Esophagus muscularis mucosa (tissue), 4 donors: ENCODE measurements at places on chromosomes 12 and 14. TPM values are rescaled to one million over a fixed set of nuclear protein-coding genes. Genes with fewer than 3 reads are reported as not detected.

- no peak overlapping the region for H3K4me3 ChIP-seq
- H3K27ac ChIP-seq = no peak overlapping the region
- H3K36me3 ChIP-seq = no peaks in the 10 kb centered on the region
- no peaks in the 10 kb centered on the region for H3K4me1 ChIP-seq
- no peaks in the 10 kb centered on the region for H3K27me3 ChIP-seq
- DNase-seq = no peak
These were observed 7.6 kb upstream of the VASH1 start for GRCh38 chr14:76753541-76754198.

DNA sequence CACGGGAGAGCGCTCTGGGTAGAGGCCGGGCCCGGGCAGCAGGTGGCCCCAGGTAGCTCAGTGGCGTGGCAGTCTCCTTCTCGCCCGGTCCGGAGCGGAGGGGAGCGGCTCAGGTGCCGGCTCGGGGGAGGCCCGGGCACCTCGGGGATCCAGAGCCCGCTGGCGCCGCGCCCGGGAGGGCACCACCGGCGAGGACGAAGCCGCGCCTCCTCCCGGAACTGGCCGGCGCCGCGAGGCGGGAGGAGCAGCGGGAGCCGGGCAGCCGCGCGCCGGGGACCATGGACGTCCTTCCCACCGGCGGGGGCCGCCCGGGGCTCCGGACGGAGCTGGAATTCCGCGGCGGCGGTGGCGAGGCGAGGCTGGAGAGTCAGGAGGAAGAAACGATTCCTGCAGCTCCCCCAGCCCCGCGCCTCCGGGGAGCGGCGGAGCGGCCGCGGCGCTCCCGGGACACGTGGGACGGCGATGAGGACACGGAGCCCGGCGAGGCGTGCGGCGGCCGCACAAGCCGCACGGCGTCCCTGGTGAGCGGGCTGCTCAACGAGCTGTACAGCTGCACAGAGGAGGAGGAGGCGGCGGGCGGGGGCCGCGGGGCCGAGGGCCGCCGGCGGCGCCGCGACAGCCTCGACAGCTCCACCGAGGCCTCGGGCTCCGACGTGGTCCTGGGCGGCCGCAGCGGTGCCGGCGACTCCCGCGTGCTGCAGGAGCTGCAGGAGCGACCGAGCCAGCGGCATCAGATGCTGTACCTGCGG lies 21.5 kb upstream of the GNS start:
- no peak for DNase-seq
- H3K4me3 ChIP-seq = peak overlapping the region; percentile 77
- no peaks in the 10 kb centered on the region for H3K36me3 ChIP-seq
- peaks cover 21% of the 10 kb centered on the region for H3K4me1 ChIP-seq
- peaks cover 28% of the 10 kb centered on the region for H3K27me3 ChIP-seq
- no peak overlapping the region for H3K27ac ChIP-seq

KLHL33 gene
- total RNA-seq = 0.71 TPM

- no peaks in the 10 kb centered on the region for H3K4me1 ChIP-seq
- no peaks in the 10 kb centered on the region for H3K36me3 ChIP-seq
- H3K27ac ChIP-seq = no peak overlapping the region
These were observed 25.7 kb downstream of the R3HDM2 start for GRCh38 chr12:57404966-57405640.

RIPK3 gene
- 3.8 TPM for total RNA-seq

DNA sequence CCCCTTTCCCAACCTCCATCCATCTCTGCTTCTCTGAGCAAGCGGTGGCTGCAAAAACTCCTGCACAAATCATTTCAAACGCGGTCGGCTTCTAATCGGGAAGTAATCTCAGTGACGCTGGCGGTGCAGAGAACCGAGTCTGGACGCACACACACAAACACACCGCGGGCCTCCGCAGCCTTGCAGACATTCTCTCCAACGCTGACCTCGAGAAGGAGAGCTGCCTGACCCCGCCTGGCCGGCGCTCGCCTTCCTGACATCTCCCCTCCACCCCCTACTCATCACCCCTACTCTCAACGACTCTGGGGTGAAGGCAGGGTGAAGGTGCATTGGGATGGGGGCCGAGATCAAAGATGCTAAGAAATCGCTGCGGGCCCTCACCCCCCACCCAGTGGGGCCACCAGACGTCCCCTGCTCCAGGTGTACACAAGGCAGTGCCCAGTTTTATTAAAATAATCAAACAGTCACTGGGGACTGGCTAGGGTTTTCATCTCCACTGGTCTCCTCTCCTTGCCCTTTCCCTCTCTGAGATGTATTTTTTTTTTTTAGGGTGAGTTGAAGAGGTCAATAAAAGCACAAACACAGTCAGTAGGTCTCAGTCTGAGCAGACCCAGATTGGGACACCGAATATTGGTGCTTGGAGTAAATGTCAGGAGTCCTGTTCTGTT lies 506 bp upstream of the TBX5 start:
- H3K4me1 ChIP-seq = peaks cover 8% of the 10 kb centered on the region
- H3K27ac ChIP-seq = peak overlapping the region; percentile 95
- H3K4me3 ChIP-seq = peak overlapping the region; percentile 70
- H3K36me3 ChIP-seq = no peaks in the 10 kb centered on the region
- no peak for DNase-seq

DNA sequence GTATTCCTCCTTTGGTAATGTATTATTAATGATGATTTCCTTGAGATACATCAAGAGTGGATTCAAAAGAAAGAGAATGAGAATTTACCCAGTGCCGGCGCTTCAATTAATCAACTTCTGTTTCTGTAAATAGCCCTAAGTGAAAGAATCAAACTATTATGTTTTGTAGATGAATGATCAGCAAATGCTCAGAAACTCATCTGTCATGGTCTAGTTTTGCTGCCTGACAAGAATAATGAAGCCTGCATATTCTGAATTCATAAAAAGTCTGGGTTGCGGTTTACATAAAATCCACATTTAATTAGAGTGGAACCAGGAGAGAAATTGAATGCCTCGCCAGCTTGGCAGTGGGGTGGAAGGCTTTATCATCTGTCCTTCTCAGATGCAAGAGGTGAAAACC lies 325.3 kb downstream of the GALC start:
- H3K4me3 ChIP-seq = no peak overlapping the region
- H3K36me3 ChIP-seq = no peaks in the 10 kb centered on the region
- no peak for DNase-seq
- no peak overlapping the region for H3K27ac ChIP-seq

DNA sequence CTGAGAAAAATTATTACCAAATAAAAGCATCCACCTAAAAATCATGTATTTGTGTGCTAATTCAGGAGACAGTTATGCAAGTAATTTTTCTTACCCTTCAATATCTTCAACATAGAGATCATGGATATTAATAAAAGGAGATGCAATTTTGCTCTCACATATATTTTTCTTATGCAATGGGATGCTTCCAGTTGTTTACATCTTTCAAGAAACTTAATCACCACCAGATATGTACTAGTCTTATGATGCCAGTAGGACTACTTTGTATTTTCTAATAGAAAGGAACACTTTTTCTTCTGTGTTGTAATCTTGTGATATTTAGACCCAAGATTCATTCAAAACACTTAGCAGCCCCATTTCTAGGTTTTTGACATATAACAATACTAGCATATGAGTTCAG lies 107.6 kb downstream of the NAV3 start:
- DNase-seq = no peak
- H3K4me3 ChIP-seq = no peak overlapping the region
- H3K36me3 ChIP-seq = no peaks in the 10 kb centered on the region
- H3K4me1 ChIP-seq = no peaks in the 10 kb centered on the region
- no peaks in the 10 kb centered on the region for H3K27me3 ChIP-seq
- no peak overlapping the region for H3K27ac ChIP-seq

- H3K4me1 ChIP-seq = no peaks in the 10 kb centered on the region
- no peak for DNase-seq
- H3K36me3 ChIP-seq = no peaks in the 10 kb centered on the region
- H3K27ac ChIP-seq = no peak overlapping the region
- no peaks in the 10 kb centered on the region for H3K27me3 ChIP-seq
These were observed 32.7 kb downstream of the JAG2 start for GRCh38 chr14:105135700-105136395.

DNA sequence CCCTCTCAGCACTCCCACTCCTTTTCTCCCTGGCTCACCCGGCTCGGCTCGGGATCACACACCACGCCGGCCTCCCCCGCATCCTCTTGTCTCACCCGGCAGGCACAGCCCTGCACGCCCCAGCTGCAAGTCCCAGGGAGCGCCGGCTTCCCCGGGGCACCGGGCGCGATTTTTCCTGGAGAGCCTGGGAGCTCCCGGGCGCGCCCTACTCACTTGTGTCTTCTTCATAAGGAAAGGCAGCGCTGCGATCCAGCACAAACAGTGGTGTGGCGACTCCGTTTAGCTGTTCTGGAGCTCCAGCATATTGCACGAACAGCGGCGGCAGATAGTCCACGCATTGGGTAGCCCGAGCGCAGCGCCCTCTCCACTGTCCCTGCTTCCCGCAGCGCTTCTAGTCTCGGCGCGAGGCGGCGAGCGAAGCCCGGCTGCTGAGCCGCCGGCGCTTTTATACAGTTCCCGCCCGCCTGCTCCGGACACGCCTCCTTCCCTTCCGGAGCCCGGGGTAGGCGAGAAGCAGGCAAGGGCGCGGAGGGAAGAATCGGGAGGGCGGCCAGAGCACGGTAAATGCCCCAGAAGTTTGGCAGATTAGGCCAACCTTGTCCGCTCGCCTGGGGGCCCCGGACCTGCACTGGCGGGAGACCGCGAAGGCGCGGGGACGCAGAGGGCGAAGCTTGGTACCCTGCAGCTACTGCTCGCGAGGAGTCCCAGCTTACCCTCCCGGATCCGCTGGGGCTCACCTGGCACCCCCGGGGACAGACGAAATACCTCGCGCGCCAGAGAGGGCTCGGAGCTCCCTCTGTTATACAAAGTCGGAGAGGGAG lies at the start of gene KITLG:
Gene KITLG, minus strand, starts transcription at position 421 of the 821 bp plus-strand sequence. Its CDS starts 193 bp downstream, at position 228.
- peak within 1 kb of the TSS; percentile 90 for H3K4me3 ChIP-seq
- no peaks in the 10 kb centered on the region for H3K36me3 ChIP-seq
- no peaks in the 10 kb centered on the region for H3K27me3 ChIP-seq
- peaks cover 27% of the 10 kb centered on the region for H3K4me1 ChIP-seq

- no peaks in the 10 kb centered on the region for H3K36me3 ChIP-seq
- no peak overlapping the region for H3K4me3 ChIP-seq
- H3K27me3 ChIP-seq = no peaks in the 10 kb centered on the region
- DNase-seq = no peak
- no peaks in the 10 kb centered on the region for H3K4me1 ChIP-seq
These were observed 62.8 kb upstream of the FOXN3 start for GRCh38 chr14:89479802-89480201.

DDN gene
- total RNA-seq = not detected

PRB2 gene
- total RNA-seq = not detected

DNA sequence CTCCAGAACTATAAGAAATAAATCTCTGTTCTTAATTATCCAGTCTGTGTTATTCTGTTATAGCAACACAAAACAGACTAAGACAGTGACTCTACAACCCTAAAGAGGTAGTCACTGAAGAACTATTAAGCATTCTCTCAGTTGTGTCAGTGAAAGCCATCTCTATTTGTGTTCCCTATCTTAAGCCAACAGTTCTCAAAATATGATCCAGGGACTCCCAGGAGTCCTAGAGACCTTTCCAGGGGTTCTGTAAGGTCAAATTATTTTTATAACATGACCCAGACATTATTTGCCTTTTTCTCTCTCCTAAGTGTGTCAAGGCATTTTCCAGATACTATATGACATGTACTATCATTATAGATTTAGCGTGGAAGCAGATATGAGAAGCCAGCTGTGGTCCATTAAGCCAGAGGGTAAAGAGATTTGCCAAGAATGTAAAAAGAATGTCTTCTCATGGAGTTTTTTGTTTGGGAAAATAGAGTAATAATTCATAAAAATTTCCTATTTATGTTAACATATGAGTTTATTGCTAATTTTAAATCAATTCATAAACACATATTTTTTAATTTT lies 315.8 kb downstream of the RGS6 start:
- no peak overlapping the region for H3K27ac ChIP-seq
- H3K4me3 ChIP-seq = no peak overlapping the region
- no peaks in the 10 kb centered on the region for H3K4me1 ChIP-seq
- DNase-seq = peak; percentile 5

- H3K4me1 ChIP-seq = peaks cover 17% of the 10 kb centered on the region
- H3K36me3 ChIP-seq = no peaks in the 10 kb centered on the region
- H3K27me3 ChIP-seq = peaks cover 30% of the 10 kb centered on the region
- DNase-seq = no peak
- H3K27ac ChIP-seq = peak overlapping the region; percentile 78
These were observed 2.5 kb upstream of the DIO3 start for GRCh38 chr14:101558739-101559240.

GRCh38 chr12:92079054-92079385 lies 66.6 kb downstream of the BTG1 start:
- H3K4me3 ChIP-seq = no peak overlapping the region
- H3K4me1 ChIP-seq = peaks cover 44% of the 10 kb centered on the region
- no peak for DNase-seq
- no peaks in the 10 kb centered on the region for H3K27me3 ChIP-seq

MYO1A gene
- total RNA-seq = 0.83 TPM
